ENCODE measurements at places on chromosomes 3 and 15.

GRCh38 chr3:16053794-16054193 is 120.7 kb upstream of the GALNT15 start:
- DNase-seq, result no peak

GRCh38 chr3:192082730-192083660 is 622.0 kb downstream of the PYDC2 start:
- no peak for DNase-seq

GRCh38 chr3:121794264-121794983 is 40.4 kb downstream of the IQCB1 start:
- DNase-seq, result no peak

DNA sequence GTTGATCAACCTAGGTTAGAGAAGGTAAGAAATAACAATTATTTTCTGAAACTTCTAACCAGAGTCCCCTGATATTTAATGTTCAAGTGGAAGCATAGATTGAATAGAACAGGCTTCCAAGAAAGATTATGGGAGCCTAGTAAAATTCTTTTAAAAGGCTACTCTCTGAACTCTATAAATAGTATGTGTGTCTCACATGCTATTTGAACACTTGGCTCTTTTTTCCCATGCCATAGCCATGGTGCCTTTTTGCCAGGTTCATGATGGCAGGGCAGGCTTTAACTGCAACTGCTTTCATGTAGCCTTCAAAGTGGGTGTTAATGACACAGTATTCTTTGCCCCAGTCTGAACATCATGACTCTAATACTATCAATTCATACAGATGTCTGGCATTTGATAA is 22.9 kb upstream of the STRIT1 start:
- DNase-seq, result no peak

GRCh38 chr15:100757661-100758060 is 122.0 kb upstream of the ALDH1A3 start:
- DNase-seq, result no peak

DNA sequence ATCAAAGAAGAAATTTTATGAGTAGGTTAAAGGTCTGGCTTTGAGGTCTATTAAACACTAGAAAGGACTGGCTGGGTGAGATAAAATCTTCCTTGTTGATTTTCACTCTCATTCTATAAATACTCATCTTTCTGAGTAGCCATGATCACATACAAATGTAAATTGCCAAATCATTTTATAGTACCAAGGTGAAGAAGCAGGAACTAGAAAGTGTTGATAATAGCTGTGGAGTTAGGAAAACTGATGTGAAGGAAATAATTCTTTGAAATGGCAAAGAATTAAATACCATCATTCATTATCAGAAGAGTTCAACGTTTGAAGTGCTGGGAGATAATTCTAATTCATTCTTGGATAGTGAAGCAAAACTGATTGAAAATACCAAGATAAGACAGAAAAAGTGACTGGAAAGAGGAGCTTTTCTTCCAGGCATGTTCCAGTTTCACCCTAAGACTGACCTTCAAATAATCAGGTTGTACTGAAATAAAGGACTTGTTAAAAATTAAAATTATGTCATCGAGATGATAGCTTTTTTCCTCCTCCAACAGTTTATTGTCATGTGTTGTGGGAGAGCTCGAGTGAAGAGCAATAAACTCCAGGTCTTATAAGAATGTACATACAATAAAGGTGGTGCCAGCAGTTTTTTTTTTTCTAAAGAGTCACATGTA is 17.4 kb downstream of the THBS1 start:
- no peak for DNase-seq

GRCh38 chr15:70742928-70743327 is 20.4 kb downstream of the UACA start:
- no peak for DNase-seq

GRCh38 chr15:59140422-59141226 is 35.7 kb downstream of the CCNB2 start:
- no peak for DNase-seq

DNA sequence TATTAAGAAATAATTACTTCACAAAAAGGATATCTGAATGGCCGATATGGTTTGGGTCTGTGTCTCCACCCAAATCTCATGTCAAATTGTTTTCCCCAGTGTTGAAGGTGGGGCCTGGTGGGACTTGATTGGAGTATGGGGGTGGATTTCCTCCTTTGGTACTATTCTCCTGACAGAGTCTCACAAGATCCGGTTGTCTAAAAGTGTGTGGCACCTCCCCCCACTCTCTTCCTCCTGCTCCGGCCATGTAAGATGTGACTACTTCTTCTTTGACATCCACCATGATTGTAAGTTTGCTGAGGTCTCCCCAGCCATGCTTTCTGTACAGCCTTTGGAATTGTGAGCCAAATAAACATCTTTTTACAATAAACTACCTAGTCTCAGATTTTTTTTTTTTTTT is 34.5 kb downstream of the ZBTB11 start:
- DNase-seq, result no peak

DNA sequence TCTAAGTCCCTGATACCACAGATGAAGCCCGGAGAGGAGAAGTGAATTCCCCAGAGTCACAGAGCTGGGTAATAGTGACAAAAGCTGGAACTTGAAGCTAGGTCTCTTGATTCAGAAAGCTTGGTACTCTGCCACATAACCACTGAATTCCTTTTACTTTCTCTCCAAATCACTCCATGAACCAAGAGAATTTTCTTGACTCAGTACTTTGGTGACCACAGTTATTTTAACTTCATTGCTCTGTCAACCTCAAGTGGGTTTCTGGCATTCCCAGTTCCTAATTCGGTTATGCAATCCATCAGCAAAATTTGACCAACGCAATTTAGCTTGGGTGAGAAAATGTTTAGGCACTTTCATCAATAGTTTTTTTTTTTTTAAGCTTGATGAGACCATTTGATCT is 61.0 kb upstream of the PPARG start:
- no peak for DNase-seq

DNA sequence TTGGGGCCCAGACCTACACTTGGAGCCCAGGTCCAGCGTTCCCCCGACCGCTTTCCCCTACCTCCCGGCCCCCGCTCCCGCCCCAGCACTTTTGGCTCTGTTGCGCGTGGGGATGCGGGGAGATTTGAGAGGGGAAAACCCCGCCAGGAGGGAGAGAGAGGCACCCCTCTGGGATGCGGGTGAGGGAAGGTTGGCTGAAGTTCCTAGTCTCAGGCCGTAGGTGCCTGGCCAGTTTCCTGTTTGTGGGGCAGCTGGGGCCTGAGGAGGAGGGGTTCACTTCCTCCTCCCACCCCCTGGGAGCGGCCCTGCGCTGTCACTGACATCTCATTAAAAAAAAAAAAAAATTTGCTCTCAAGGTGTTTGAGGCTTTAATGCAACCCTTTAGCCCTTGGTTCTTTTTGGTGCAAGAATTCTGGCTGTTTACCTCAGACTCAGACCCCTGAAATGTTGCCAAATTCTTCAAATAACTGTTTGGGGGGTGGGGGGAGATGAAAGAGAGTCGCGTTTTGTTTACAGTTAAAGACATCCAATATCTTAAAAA is 2.6 kb downstream of the FAM43A start:
- DNase-seq, result no peak

- no peak for DNase-seq
Observed at GRCh38 chr3:41365973-41366372, 166.7 kb downstream of the CTNNB1 start.

- no peak for DNase-seq
Observed at GRCh38 chr15:28018291-28019044, 80.6 kb downstream of the OCA2 start.

GRCh38 chr3:126540951-126541627 is 17.1 kb downstream of the CHST13 start:
- no peak for DNase-seq

- DNase-seq, result no peak
Observed at GRCh38 chr15:87827131-87827530, 429.4 kb downstream of the NTRK3 start.

GRCh38 chr3:159817126-159817525 is 171.5 kb upstream of the IL12A start:
- no peak for DNase-seq

- no peak for DNase-seq
Observed at GRCh38 chr3:143977341-143978262, 6.0 kb downstream of the DIPK2A start.

- DNase-seq, result no peak
Observed at GRCh38 chr3:141248064-141248463, 16.4 kb downstream of the PXYLP1 start.

GRCh38 chr15:43763819-43764446 is 12.8 kb downstream of the ELL3 start:
- no peak for DNase-seq

- no peak for DNase-seq
Observed at GRCh38 chr3:76789237-76789636, 250.7 kb upstream of the ROBO2 start.

GRCh38 chr15:80265021-80265420 is 13.0 kb upstream of the CTXND1 start:
- DNase-seq, result no peak

DNA sequence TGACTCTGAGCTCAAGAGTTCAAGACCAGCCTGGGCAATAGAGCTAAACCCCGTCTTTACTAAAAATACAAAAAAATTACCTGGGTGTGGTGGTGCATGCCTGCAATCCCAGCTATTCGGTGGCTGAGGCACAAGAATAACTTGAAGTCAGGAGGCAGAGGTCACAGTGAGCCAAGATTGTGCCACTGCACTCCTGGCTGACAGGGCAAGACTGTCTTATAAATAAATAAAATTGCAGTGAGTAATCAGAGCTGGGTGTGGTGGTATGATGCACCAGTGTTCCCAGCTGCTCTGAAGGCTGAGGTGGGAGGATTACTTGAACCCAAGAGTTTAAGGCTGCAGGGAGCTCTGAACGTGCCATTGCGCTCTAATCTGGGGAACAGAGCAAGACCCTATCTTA is 55.9 kb upstream of the GCNT3 start:
- DNase-seq, result no peak

GRCh38 chr3:9213019-9213634 is 36.3 kb downstream of the SRGAP3 start:
- no peak for DNase-seq
